ENCODE measurements at places on chromosomes 5 and 9.

GRCh38 chr5:1685066-1685465 lies 114.6 kb downstream of the MRPL36 start:
- DNase-seq = no peak

DNA sequence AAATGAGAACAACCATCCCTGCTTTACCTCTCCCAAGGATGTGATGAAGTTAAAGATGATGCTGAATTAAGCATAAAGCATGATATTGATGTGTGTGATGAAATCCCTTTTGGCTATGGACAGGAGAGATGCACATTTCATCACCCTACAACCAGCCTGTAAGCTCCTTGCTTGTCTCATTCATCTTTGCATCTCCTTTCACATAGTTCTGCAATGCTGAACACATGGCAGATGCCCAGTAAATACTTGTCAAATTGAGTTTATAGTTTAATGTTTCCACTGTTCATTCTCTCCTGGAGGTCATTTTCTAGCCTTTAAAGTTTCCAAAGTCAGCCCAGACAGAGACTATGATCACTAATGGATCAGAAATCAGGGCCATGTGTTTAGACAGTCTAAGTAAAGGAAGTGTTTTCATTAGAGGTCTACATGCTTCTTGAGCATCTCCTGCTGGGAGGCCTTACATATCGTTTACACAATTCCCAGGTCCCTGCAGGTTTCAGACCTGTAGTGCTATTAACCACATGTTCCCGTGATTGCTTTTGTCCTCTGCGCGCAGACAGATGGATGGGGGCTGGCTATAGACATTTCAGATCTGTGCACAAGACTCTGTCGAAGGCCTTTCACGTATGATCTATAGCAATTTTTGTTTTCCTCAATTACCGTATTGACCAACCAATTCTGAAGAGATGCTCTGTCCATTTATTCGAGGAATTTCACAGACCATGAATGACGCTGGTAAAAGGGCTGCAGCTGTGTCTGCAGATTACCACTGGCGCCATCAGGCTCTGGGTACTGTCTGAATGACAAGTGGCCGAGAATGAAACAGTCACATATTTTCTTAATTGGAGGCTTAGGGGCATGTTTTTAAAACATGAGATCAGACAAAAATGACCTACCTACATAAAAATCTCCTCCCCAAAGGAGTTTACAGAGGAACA lies 49.0 kb upstream of the CKMT2 start:
- DNase-seq = no peak

- no peak for DNase-seq
Observed at GRCh38 chr9:121844098-121844497, 192.7 kb downstream of the DAB2IP start.

- DNase-seq = no peak
Observed at GRCh38 chr5:140806834-140807775, at the start of gene PCDHA4. Gene PCDHA4 (plus strand): TSS chr5:140807068.

- DNase-seq = no peak
Observed at GRCh38 chr9:131304676-131305355, 15.3 kb downstream of the PLPP7 start.

DNA sequence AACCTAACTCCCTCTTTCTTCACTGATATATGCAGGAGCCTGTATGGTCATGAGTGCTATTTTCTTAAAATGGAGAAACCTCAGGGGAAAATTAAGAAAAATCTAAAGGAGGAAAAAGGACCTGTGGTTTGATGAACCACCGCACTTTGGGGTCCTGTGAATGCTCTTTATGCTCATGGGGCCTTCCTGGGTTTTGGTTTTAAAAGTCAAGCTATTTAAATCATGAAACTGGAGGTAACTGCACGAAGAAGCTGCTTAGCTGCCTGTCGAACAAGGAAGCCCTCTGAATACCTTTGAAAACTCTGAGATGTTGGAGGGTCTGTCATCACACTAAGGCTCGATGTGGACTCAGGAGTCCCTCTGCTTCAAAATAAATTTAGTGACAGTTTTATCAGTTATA lies 564.5 kb upstream of the ADAMTS16 start:
- DNase-seq = no peak

All from T-helper 9 cell (primary cell).